Activated CD4-positive, alpha-beta memory T cell treated with anti-CD3 and anti-CD28 coated beads for 36 hours (primary cell): ENCODE measurements at places on chromosomes 3 and 15.

GRCh38 chr3:72303926-72304325, 519.0 kb upstream of the PROK2 start:
- no peak for DNase-seq

- DNase-seq = no peak
These were observed 328.0 kb downstream of the NLGN1 start for GRCh38 chr3:173725507-173725906.

- DNase-seq = no peak
These were observed 31.4 kb downstream of the CA12 start for GRCh38 chr15:63350178-63350621.

GRCh38 chr3:158313338-158313927, 203.5 kb downstream of the RSRC1 start:
- DNase-seq = no peak

DNA sequence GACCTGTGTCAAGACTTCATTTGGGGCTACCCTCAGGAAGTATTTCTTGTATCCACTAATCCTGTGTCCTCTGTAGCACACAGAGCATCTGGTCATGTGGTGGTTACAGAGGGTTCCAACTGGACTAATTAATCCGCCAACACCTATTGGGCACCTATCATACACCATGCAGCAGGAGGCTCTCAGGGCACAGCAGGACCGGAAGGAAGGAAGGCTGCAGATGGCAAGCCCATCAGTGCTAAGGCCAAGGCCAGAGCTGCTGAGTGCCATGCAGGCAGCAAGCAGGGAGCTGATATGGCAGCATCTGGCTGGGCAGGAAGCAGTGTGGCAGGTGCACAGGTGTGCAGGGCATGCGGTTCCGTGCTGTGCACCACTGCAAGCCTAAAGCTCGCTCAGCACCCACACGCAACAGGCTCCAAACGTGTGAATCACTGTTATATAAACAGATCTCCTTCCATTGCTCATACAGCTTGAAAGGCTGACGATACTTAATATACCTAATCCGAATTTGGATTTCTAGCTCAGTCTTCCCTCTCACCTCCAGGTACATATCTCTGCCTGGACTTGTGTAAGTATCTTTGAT, 64.4 kb upstream of the SNRPA1 start:
- DNase-seq = no peak

DNA sequence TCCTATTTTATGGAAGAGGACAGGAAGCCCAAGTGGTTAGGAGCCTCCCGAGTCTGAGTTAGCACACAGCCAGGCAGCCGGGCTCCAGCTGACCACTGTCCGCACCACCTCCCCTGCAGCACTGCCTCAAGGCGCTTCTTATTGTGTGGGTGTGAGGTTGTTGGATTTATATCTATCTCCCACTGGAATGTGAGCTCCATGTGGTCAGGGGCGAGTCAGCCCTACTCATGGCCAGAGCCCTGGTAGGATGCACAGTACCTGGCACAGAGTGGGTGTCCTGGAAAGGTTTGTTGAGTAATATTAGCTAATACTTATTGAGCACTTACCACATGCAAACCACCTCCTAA, 9.7 kb upstream of the FBLN2 start:
- DNase-seq = no peak

DNA sequence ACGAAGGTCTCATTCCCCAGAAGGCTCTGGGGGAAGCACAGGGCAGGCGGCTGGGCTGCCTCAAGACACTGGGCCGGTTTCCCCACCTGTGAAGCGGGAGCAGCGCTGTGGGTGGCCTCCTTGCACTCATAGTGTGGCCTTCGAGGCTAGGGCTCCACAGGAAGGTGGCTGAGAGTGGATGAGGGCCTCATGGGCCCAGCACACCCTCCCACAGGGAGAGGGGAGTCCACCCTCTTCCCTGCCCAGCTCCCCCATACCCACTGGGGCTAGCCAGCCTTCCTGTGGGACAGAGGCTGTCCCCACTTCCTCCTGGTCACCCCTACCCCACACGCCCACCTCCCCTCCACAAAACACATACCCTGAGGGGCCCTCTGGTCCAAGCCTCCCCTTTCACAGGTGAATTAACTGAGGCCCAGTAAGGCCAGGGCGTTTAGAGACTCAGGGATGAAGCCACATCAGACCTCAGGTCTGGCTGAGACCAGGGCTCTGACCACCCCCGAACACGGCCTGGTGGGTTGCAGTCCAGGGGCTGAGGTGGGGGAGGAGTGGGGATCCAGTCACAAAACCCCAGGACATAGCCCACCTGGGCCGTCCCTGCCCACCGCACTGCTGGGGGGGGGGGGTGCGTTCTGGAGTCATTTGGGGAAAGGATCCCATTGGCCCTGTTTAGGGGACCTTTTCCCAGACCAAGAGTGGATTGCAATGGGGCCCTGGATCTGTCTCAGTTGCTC, 1.1 kb downstream of the ANPEP start:
- no peak for DNase-seq

- no peak for DNase-seq
These were observed 1.7 kb downstream of the BNC1 start for GRCh38 chr15:83282776-83283137.

DNA sequence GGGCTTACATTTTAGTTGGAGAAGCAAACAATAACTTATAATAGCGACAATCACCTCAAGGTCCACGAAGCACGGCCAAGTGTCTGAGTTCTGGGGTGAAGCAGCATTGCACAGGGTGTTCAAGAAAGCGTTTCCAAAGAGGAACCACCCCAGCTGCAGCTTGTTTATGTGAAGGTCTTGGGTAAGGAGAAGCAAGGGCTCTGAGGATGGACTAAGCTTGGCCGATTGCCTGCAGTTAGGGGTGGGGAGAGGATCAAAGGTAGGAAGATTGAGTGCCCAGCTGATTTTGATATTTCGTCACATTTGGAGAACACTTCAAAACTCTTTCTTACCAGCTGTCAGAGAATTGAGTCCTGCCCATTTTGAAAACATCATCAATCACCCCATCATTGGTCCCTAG, 321.6 kb upstream of the DNAJC19 start:
- DNase-seq = no peak

DNA sequence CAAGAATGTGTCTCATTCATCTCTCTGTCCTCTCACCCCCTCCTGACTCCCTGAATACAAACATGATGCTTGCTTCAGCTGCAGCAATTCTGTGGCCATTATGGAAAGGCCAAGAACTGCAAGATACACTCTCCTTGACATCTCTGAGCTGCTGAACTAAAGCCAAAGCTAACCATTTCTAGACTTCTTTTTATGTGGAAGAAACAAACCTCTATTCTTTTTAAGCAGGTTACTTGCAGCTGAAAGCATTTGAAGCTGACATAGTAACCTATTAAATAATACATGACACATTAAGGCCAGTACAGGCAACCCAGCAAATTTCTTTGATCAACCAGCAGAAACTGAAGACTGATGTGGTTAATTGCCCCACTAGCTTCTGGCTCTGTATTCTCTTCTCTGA, 17.5 kb downstream of the FHIT start:
- no peak for DNase-seq

DNA sequence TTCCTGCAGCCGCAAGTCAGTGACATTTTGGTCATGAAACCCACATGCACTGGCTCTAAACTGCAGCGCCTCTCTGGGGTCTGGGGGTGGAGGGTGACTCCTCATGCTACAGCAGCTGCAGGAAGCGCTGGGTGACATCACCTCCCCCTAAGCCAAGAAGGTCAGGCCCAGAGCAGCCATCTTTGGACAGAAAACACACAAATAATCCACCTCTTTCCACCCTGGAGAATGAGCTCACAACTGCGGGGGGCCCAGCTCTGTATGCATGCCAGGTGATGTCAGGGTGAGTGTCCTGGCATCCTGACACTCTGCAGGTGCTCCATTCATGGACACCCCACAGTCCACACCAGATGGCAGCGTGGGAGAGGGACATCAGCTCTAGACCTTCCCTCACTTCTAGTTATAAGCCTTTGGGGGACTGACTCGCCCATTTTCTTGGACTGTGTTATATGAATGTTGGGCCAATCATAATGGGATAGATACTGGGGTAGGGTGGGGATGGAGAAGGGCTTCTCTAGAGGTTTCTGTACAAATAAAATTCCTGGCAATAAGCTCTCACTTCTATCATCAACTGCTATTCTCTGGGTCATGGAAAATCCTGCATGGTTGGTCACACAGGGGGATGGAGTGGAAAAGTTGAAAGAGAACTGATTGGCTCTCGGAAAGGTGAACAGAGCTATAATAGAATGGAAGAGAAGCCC, 70.7 kb upstream of the THBS1 start:
- DNase-seq = no peak

GRCh38 chr15:69699096-69699495, 246.5 kb downstream of the RPLP1 start:
- no peak for DNase-seq

DNA sequence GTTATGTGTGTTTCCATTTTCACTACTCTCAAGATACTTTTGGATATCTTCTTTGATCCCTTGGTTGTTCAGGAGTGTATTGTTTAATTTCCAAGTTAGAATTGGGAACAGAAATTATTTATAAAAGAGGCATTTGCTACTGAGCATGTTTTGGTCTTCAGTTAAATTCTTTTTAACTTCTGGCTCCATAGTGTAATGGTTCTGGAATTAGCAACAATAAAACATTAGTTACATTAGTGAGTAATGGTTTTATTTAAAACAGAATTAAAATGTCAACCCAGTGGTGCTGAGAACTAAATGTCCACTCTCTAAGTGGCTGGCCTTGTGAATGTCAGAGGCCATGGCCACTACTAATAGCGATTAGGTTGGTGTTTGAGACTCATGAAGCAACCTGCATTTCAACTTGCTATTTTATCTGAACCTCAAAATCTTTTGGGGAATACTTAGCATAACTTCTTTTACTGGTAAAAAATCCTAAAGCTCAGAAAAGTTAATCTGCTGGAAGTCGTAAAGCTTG, 19.5 kb upstream of the MASP1 start:
- no peak for DNase-seq

- DNase-seq = no peak
These were observed 731.7 kb downstream of the NSUN3 start for GRCh38 chr3:94794563-94794962.

GRCh38 chr3:17079933-17080332, 195.2 kb downstream of the PLCL2 start:
- DNase-seq = no peak

DNA sequence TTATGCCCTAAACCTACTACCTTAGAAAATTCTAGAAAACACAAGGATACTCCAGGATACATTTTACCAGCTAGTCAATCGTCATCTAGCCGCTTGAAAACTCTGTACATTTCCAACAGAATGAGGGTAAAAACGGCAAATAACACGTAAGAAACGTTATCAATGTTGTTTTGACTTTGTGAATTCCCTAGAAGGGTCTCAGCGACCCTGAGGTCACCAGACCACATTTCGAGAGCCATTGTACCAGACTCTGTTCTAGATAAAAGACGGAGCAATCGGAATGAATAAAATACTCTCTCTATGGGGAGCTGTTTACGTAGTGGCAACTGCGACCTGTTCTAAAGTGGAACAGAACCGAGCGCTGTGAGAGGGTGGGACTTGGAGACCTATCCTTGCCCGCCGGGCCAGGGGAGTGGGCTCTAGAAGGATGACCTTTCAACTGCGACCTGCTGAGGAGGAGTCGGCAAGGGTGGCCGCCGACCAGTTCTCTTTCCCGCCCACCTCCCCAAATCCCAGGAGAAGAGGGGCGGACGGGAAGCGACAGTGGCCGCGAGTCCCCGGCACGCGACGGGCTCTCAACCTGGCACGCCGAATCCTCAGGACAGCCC, 778 bp upstream of the AP4E1 start:
- DNase-seq = peak; percentile 65

DNA sequence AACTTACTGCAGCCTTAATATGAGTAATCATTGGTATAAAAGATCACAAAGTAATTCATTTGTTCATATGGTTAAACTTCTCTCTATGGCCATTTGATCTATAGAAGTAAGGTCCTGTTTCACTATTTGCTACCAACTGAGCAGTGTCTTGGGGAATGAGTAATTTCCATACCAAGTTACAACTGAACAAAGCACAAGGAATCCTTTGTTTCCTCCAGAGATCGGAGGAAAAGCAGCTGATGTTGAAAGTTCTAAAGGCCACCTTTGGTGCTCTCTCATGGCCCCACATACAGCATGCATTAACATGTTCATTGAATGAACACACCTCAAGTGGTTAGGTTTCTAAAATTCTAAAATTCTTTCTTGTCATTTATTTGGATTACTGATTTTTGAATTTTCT, 7.1 kb upstream of the CNTN3 start:
- no peak for DNase-seq

DNA sequence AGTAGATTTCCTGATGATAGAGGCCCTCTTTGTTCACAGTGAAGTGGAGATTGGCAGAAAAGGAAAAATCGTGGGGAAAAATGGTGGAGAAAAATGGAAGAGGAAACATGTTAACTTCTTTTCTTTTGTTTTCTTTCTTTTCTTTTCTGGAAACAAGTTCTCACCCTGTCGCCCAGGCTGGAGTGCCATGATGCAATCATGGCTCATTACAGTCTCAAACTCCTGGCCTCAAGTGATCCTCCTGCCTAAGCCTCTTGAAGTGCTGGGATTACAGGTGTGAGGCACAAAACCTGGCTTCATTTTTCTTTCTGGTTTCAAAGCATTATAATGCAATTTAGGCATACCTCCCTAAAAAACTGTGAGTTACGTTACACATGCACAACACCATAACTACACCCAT, 464.2 kb downstream of the MECOM start:
- no peak for DNase-seq

- no peak for DNase-seq
These were observed 202.1 kb downstream of the GREM1 start for GRCh38 chr15:32919749-32920414.

GRCh38 chr15:33188641-33189257, 5.8 kb downstream of the FMN1 start:
- no peak for DNase-seq

DNA sequence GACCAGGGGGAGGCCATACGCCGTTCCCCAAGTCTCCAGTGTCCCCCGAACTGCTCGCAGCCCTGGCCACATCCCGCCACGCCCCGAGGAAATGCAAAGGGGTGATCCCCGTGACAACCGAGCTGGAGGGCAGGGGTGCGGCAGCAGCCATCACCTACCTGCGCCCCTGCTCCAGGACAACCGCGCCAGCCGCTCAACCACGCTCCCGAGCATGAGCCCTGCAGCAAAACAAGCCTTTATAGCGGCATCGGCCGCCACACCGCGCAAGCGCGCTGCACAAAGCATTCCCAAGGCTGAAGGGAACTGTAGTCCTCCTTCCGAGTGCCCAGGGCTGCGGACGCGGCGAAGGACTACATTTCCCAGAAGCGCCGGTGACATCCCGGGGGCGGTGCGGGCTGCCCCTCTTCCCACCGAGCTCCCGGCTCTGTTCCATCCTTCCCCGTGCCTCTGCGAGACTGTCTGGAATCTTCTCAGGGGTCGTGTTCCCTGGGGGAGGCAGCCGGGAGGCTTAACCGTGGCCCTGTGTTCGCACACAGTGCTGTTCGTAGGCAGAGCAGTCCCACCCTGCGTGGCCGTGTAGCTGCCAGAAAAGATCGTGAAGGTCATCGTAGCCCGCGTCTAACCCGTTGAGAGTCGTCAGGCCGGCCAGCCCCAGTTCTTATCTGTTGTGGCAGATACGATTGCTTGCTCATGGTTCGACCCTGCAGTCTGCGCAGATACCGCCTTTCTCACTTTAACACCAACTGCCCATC, at the start of gene ABCC5:
Gene ABCC5 (minus strand): TSS at position 213 of the 752 bp plus-strand sequence. CDS start 3,492 bp downstream, outside the sequence.
- DNase-seq = peak; percentile 89
